SJCRH30 (cell line): ENCODE measurements at places on chromosomes 2 and 18. TPM values are rescaled to one million over a fixed set of nuclear protein-coding genes. Genes with fewer than 3 reads are reported as not detected.

The DSC3 gene
- total RNA-seq = not detected in 2 replicates

The TSPYL6 gene
- 0.03 and 0.10 TPM in 2 replicates for total RNA-seq

The RIT2 gene
- not detected in 2 replicates for total RNA-seq

The KIF1A gene
- total RNA-seq = 3.7 and 4.0 TPM in 2 replicates

The CHRNA1 gene
- 371 and 375 TPM in 2 replicates for total RNA-seq

The C1GALT1C1L gene
- 3.7 TPM in 2 replicates for total RNA-seq

The CNGA3 gene
- 0.08 TPM in 1 of 2 replicates, not detected in the other for total RNA-seq

The AFF3 gene
- total RNA-seq = not detected in 2 replicates

The ZAP70 gene
- total RNA-seq = 0.30 and 0.35 TPM in 2 replicates

The CLEC4F gene
- total RNA-seq = not detected in 2 replicates

The LIMS4 gene
- total RNA-seq = 1.5 and 2.0 TPM in 2 replicates

The CFAP221 gene
- total RNA-seq = not detected in 2 replicates

The SLC9A2 gene
- total RNA-seq = 0.10 TPM in 2 replicates
